M059J (cell line): ENCODE measurements at places on chromosomes 1 and 21. TPM values are rescaled to one million over a fixed set of nuclear protein-coding genes. Genes with fewer than 3 reads are reported as not detected.

DNA sequence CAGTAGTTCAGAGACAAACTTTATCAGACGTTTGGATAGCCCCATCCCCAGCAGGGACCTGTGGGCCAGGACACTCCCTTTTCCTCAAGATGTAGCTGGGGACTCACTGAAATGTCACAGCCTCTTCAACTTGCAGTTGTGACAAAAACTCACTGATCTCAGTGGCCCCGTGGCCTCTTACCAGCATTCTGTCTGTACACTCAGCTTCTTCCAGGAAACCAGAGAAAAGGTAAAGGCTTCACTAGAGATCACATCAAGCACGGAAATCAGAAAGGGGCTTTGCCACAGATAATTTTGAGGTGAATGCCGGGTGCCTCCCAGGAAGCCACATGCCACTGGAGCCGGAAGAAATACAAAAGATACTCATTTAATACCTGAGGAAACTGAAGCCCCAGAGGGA, 122.2 kb downstream of the CCDC185 start:
- no peak for DNase-seq

DAB1 gene
- 0.47 and 1.0 TPM in 2 replicates for total RNA-seq

DNA sequence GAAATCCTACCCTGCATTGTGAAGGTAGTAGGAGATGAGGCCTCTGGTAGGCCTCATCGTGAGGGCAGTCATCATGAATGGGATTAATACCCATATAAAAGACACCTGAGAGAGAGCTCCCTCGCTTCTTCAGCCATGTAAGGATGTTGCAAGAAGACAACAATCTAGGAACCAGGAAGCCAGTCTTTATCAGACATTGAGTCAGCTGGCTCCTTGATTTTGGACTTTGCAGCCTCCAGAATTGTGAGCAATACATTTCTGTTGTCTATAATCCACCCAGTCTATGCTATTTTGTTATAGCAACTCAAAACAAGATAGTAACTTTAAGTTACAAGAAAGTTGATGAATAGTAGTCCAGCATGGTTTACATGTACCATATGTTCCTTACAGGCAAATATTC, 208.5 kb downstream of the KCNT2 start:
- no peak for DNase-seq

DNA sequence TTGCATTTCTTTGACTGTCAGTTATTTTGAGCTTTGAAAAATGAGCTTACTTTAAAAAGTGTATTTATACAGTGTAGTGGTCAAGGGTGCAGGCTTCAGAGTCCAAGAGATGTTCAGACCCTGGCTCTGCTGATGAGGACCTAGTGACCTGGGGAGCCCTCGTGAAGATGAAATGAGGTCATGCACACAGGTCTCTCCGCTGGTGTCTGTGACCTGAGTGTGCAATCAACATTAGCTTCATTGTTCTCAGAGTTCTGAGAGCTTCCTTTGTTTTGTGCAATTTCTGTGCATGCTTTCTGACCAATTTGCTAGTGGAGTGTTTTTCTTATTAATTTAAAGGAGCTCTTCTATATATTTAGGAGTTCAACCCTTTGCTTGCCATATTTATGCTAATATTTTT, 71.3 kb downstream of the RIPK4 start:
- no peak for DNase-seq

GJB5 gene
- total RNA-seq: not detected in 2 replicates

SIPA1L2 gene
- total RNA-seq: 25.5 and 45.0 TPM in 2 replicates

- DNase-seq: peak; percentile 33
Observed at GRCh38 chr1:44408632-44409602, 3.9 kb downstream of the RNF220 start.

LCE1F gene
- not detected in 2 replicates for total RNA-seq

SYT6 gene
- not detected in 2 replicates for total RNA-seq

TCHH gene
- total RNA-seq: not detected in 2 replicates

DNA sequence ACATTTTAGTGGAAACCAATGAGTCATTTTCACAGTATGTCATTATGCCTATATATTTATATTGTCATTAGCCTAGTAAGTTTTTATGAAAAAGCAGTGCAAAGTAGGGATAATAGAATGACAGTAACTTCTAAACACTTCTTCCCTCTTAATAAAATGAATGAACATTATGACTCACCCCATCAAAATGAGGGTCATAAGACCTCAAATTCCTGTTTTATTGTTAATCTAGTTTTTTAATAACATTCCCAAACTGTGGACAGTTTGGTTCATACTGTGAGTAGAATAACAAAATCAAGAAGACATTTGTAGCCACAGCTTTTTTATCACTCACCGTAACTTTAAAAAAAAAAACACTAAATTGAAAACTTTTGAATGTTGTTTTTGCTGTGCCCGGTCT, 160.5 kb downstream of the LRRC40 start:
- DNase-seq: peak; percentile 87

- DNase-seq: no peak
Observed at GRCh38 chr1:81453971-81454370, 346.8 kb upstream of the ADGRL2 start.

DNA sequence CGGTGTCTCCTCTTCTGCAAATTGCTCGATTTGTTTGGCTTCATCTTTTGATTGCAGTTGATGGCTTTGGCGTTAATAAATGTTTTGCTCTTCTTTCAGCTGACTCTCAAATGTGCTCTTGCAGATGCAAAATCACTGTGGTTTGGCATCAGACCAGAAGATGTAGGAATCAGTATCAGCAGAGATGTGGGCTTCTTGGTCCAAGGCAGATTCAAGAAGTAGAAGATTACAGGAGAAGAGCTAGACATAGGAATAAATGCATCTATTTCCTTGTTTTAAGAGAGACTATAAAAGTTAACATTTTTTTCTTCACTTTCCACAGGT, 59.8 kb upstream of the BACH1 start:
- no peak for DNase-seq

- no peak for DNase-seq
Observed at GRCh38 chr1:216702170-216702569, 21.1 kb downstream of the ESRRG start.

- peak; percentile 12 for DNase-seq
Observed at GRCh38 chr1:92504291-92505014, 17.7 kb upstream of the GFI1 start.

SMIM11 gene
- 7.6 and 29.9 TPM in 2 replicates for total RNA-seq

- peak; percentile 54 for DNase-seq
Observed at GRCh38 chr21:14995695-14996490, 68.9 kb downstream of the NRIP1 start.

DNA sequence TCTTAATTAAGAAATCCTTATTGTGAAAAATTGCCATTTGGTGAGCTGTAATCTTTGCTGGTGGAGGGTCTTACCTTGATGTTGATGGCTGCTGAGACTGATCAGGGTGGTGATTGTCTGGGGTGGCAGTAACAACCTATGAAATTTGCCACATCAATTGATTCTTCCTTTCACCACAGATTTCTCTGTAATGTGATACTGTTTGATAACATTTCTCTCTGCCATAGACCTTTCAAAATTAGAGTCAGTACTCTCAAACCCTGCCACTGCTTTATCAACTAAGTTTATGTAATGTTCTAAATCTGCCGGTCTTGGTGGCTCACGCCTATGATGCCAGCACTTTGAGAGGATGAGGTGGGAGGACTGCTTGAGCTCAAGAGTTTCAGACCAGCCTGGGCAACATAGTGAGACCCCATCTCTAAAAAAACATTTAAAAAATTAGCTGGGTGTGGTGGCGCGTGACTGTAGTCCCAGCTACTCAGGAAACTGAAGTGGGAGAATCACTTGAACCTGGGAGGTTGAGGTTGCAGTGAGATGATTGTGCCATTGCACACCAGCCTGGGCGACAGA, 5.0 kb downstream of the KPNA6 start:
- DNase-seq: no peak

DNA sequence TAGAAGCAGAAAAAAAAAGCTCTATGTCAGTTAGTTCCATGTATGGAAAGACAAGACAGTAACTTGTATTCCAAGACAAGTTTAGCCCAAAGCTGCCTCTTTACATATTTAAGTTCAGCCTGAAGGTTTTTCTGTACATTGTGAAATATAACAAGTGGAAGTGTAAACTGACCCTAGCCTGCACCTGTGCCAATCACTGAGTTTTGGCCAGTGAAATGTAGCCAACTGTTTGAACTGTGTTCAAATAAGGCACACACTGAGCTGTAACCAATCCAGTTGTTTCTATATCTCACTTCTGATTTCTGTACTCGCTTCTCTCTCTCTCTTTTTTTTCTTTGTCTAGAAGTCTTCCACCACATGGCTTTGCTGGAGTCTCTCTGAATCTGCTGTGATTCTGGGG, 1227.1 kb downstream of the NCAM2 start:
- DNase-seq: no peak

PROX1 gene
- 0.02 and 0.17 TPM in 2 replicates for total RNA-seq

RGL1 gene
- 9.8 and 18.3 TPM in 2 replicates for total RNA-seq

DNA sequence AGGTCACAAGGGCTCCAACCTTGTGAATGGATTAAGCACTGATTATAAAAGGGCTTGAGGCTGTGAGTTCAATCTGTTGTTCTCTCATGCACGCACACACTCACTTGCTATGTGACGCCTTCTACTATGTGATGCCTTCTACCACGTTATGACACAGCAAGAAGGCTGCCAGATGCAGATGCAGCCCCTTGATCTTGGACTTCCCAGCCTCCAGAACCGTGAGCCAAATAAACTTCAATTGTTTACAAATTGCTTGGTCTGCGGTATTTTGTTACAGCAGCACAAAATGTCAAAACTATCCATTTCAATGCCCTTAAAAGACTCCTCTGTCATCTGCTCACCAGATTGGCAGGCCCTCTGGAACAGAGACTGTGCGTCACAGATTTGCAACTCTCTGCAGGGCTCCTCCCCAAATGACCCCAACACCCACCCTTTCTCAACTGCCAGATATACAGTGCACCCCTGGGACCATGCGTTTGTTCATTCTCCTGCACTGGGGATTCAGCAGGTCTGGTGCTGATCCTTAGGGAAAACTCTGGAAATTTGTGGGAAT, 47.8 kb upstream of the KANK4 start:
- no peak for DNase-seq

GIPC2 gene
- 1.0 and 1.7 TPM in 2 replicates for total RNA-seq

- no peak for DNase-seq
Observed at GRCh38 chr1:205525495-205526285, 21.2 kb downstream of the CDK18 start.

- no peak for DNase-seq
Observed at GRCh38 chr1:177054542-177054941, 110.0 kb downstream of the ASTN1 start.

DNA sequence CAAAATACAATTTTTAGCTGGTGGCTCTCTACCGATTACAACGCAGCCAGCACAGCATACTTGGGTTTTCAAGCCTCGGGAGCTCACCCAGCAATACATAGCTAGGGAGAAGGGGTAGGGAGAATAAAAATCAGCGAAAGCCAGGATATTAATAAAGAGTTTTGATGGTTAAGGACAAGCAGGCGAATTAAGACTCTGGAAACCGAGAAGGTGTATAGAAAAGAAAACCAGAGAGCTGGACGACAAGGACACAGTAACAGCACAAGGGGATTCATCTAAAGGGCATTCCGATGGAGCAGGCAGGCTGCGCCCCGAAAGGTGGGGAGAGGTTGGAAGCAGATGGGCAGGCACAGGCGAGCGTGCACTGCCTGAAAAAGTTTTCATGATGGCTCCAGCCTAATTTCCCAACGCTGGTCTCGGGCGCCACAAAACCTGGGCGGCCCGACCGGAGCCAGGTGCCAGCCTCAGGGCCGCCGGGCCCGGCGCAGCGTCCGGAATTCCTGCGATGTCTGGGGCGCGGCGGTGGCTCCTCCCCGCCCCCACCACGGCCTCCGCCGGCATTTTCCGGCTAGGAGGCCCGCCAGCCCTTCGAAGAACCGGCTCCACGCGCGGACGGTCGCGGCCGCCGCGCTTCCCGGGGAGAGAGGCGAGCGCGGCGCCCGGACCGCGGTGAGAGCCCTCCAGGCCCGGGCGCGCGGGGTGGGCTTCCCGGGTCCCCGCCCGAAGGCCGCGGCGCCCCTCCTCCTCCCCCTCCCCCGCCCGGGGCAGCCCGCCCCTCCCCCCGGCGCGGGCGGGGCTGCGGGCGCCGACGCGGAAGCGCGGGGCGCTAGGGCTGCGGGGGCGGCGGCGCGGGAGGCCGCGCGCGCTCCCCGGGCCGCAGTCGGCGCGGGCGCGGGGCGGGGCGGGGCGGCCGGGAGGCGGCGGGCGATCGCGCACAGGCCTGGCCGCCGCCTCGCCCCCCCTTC, 774 bp upstream of the DYRK1A start:
- DNase-seq: peak; percentile 77

BSDC1 gene
- total RNA-seq: 86.0 and 91.7 TPM in 2 replicates

DNA sequence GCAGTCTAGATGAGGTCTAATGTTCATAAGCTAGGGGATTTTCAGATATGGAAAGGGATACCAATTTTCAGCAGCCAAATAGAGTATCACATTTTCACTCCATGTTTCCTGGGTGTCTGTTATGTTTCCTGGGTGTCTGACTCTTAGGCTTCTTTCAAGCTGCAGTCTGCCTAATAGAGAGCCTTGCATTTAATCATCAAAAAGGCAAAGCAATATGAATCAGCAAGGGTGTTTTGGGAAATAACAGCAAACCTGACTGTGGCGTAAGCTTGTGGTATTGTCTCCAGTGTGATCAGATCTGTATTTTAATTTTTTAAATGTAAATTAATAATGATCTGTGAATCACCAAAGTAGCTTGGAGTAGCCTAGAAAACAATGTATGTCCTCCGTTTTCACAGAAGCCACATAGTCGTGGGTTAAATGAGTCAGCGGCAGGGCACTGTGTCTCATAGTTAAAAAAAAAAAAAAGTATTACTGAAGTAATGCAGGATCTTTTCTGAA, 10.4 kb downstream of the LGALS8 start:
- peak; percentile 74 for DNase-seq

CLCA4 gene
- total RNA-seq: not detected in 2 replicates

OR2T33 gene
- total RNA-seq: not detected in 2 replicates

MAP1LC3C gene
- not detected in 2 replicates for total RNA-seq

AQP10 gene
- not detected in 2 replicates for total RNA-seq
